ENCODE measurements at places on chromosomes 16 and 17.

DNA sequence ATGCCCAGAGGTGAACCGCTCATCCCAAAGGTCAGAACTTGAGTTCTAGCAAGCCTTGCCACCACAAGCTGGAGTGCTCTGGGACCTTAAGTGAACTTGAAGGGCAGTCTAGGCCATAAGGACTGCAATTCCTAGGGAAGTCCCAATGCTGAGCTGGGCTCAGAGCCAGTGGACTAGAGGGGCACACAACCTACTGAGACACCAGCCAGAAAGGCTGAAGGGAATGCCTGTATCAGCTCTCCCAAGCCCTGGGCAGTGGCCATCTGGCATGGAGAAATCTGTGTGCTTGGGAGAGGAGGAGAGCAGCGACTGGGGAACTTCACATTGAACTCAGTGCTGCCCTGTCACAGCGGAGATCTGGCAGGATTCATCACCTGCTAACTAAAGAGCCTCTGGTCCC, 201.3 kb downstream of the CEP112 start:
- no peak for DNase-seq

- no peak for DNase-seq
These were observed 13.5 kb downstream of the MAPT start for GRCh38 chr17:45907750-45908395.

GRCh38 chr17:72661116-72661944, 431.2 kb downstream of the SLC39A11 start:
- DNase-seq, result no peak

- no peak for DNase-seq
These were observed 68.0 kb upstream of the DOC2B start for GRCh38 chr17:249236-249993.

DNA sequence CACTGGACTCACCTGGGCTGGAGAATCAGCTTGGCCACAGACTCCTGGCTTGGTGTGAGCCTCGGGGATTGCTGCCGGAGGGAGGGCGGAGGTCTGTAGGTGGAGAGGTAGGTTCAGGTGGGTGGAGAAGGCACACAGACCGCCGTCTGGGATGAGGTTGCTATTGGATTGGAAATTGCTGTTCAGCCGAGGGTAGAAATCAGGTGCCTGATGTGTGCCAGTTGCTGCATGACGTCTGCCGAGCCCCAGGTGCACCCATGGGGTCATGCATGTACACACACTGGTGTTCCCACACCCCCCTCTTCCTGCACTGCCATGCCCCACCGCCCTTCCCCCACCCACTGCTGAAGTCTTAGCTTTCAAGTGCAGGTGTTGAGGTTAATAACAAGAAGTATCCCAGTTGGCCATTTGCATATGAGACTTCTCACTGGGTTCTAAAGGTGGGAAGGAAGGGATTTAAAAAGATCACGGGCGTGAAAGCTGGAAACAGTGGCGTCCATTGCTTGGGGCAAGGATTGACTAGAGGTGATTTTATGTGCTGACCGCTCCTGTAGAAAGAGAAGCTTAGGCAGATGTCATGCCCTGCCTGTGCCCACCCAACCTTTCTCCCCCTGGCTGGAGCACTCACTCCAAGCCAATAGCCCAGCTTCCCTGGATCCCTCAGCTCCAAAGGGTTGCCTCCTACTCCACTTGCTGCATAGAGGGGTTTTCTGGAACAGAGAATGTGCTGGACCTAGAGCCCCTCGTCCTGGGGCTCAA, 193.6 kb downstream of the CCDC182 start:
- DNase-seq, result no peak

DNA sequence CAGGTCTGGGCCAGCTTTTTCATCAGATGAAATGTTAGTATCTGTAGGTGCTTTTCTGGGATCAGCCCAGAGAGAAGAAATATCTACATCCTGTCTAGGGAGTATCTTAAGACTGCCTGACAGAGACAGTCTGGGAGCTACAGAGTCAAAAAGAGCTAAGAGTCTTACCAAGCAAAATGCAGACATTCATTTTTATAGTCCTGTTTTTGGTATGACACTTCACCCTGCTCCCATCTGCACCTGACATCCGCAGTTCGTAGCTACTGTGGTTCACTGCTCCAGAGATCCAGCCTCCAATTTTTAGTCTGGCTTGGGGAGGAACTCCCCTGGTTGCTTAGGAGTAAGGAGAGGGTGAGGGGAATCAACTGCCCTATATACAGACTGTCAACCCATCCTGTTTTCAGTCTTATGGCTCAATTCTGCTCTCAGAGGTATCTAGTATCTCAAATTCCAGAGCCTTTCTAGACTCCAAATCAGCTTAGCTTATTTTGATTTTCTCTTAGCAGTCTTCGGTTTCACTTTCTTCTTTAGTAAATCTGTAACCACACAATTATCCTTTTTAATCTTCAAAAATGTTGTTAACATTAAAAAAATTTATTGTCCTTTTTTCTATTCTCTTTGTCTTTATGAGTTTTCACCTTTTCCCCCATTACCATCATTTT, 97.8 kb downstream of the TMEM100 start:
- no peak for DNase-seq

DNA sequence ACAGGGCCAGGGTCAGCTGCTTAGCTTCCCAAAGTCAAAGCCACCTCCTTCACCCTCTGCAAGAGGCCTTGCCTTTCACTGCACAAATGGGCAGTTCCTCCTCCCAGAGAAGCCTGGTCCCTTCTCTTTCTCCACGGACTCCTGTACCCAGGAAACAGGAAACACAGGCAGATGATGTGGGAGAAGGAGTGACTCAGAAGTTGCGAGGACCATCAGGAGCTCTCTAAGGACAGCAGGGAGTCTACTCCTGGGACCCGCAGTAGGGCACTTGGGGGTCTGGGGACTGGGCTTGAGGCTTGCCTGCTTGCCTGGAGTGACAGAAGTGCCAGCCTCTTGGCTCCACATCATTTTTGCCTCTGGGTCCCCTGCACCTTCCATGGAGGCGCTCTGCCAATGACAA, 47.4 kb upstream of the KSR1 start:
- DNase-seq, result no peak

- no peak for DNase-seq
These were observed 589 bp downstream of the NMT1 start for GRCh38 chr17:45061606-45062205.

DNA sequence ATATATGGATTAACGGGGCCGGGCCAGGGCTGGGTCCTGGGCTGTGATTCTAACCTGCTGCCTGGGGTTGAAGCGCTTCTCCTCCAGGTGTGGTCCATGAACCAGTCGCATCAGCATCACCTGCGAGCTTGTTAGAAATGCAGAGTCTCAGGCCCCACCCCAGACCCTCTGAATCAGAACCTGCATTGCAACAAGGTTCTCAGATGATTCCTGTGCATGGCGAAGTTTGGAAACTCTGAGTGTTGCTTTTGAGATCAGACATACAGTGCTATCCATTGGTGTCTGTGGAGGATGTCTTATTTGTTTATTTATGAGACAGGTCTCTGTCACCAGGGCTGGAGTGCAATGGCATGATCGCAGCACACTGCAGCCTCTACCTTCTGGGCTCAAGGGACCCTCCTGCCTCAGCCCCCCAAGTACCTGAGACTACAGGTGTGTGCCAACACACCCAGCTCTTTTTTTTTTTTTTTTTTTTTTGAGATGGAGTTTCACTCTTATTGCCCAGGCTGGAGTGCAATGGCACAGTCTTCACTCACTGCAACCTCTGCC, 99.8 kb downstream of the PITPNC1 start:
- no peak for DNase-seq

GRCh38 chr17:67253384-67253783, 8.4 kb upstream of the HELZ start:
- no peak for DNase-seq

DNA sequence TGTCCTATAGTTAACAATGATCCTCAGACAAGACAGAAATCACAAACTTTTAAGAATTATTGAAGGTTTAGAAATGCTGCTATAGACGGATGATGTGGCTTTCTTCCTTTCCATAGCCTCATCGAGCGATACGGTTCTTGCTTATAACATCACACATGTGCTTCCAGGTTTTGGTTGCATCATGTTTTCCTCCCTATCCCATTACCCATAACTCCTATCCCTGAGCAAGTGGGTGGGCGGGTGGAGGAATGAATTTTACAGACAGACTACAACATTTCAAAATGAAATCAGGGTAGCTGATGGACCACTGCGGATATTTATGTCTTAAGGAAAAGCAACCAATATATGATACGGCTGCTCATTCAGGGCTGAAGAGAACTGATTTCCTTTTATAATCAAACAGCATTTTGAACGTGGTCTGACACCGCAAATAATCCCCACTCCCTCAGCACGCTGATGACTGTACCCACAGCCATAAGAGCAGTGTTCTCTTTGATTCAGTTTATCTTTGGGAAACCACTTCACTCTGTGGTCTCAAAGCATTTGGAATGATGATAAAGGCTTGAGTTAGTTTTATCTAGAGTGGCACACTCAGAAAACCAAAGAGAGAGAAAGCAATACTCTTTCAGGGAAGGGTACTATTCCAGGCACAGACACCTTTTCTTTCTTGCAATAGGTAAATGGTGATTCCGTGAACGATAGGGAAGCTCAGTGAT, 4.6 kb upstream of the AKTIP start:
- no peak for DNase-seq

DNA sequence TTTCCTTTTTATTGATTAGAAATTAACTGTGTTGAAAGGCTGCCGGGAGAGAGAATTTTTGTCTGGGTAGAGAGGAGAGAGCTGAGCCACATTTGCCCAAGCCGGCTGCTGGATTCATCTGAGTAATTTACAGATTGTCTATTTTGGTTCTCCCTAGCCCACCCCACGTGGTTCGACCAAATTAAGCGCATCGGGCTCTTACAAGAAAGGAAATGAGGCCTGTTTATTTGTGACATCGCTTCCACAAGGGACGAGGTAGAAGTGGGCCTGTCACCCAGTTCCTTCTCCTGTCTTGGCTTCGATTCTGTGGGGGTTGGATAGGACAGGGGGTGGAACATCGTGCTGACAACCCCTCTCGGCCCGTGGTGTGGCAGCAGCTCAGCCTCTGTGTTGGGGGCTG, 42.9 kb downstream of the SYT17 start:
- DNase-seq, result no peak

DNA sequence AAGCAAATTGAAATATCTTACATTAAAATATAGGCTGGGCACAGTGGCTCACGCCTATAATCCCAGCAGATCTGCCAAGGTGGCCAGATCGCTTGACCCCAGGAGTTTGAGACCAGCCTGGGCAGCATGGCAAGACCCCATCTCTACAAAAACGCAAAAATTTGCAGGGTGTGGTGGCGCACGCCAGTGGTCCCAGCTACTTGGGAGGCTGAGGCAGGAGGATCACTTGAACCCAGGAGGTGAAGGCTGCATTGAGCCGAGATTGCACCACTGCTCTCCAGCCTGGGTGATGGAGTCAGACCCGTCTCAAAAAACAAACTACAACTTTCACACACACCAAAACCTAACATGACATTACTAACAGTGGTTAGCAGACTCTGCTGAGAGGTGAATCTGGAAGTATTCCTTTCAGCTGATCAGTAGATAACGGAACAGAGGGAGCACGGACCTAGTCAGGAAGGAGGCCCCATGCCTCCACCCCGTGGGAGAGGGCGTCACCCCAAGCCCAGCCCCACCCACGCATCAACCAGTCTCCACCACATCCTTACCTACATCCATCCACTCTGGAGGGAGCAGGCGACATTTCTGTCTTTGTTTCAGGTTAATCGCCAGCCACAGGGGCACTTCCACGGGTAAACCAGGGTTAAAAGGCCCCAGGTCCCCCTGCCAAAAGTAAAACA, 1.7 kb downstream of the GINS2 start:
- no peak for DNase-seq

All from GDM1 (cell line).